ENCODE measurements at places on chromosomes 7 and 10.
A peak's percentile ranks its signal among the peaks of the same experiment; 100 is the strongest.

DNA sequence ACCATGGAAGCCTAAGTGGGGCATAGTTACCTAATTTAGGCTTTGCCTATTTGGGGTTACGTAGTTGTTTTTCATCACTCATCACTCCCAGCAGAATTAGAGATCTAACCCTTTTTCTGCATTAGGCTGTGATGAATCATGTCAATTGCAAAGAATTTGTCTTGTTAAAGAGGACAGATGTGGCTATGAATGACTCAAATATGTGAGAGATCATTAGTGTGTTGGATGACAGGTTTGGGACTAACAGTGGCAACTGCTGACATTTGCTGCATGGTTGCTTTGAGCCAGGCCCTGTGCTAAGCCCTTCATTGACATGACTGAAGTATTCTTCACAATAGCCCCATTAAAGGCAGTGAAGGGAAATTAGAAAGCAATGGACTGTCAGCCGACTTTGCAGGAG lies 83.4 kb upstream of the BMPER start:
- no peak for DNase-seq

DNA sequence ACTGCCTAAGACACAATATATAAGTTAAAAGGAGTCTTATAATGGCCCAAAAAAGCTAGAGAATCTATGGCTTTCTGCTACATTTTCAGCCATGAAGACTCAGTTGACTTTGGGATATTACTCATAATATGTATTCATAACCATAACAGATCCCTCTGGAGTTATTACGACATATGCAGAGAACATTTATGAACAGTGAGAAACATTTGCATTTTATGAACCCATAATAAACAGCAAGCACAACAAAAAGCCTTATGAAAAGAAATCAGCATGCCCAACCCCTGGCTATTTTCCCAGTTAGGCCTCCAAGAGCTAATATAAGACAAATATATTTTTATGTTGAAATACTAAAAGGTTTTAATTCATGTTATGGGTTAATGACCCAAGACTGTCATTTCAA lies 52.4 kb downstream of the ARMH3 start:
- no peak for DNase-seq

DNA sequence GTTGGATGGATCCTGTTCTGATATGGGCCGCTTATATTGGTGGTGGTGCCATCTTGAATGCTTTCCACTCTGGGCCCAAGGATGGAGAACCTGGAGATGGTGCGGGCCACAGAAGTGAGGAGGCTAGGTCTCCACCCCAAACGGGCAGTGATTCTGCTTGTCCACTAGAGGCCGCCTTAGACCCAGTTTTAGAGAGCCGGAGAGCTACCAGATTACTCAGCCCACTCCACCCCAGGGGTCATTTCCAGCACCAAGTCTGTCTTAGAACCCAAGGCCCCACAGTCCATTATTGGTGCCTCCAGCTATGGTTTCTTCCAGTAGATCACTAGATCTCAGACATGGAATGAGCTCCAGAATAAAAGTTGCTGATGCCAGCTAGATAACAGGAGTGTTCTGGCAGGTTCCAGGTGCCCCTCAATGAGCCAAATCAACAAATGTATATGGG lies 11.8 kb upstream of the CAMK2G start:
- DNase-seq, result peak; percentile 56

DNA sequence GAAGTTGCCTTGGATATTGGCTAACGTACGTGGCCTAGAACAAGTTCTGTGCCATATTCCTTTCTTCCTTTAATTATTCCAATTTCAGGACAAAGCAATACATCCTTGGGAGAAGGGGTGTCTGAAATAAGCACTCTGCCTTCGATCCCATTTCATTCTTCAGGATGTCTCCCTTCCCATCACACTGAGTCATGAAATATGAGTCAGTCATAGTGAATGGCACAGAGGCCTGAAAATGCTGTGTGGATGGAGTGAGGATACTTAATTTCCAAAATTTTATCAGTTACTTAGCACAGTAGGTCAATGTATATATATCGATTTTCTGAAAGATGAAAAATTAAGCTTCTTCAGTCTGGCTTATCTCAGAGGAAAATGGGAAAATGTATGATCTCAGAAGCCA lies 19.5 kb downstream of the EVX1 start:
- DNase-seq, result no peak

DNA sequence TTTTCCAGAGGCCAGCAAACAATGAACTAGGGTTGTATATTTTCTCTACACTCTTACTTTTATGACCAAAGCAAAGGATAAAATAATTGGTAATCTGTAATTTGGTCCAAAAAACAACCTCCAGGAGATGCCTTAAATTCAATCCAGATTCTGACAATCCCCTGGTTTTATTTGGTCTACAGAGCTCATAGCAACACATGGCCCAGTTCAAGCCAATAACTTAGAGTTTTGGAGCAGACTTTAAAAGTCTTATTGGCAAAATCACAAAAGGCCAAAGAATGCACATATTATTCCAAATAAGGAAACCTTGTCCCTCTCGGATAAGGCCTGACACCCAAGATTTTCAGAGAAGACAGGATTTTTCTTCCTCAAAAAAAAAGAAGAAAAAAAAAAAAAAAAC lies 51.9 kb downstream of the SORBS1 start:
- no peak for DNase-seq

- DNase-seq, result no peak
Measured at GRCh38 chr10:64010711-64011110, 489.5 kb downstream of the REEP3 start.

DNA sequence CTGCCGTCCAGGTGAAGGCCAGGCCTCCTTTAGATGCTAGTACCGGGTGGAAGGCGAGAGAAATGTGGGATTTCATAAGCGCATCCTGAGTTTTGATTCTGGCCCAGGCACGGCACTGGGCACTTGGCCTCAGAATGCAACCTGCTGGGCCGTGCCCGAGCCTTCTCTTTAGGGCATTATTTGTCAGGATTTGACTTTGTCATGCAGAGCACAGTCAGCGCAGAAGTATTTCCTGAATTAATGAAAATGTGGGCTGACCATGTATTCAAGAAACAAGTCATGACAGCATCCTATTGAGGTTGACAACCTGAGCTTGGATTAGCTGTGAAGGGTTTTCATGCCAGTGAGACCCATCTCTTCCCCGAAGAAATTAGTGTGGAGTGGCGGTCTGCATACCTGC lies 34.4 kb downstream of the RCC1L start:
- DNase-seq, result no peak

- DNase-seq, result no peak
Measured at GRCh38 chr10:5550621-5551530, 26.1 kb downstream of the CALML3 start.

- DNase-seq, result no peak
Measured at GRCh38 chr7:108653526-108653925, 83.9 kb downstream of the DNAJB9 start.

- no peak for DNase-seq
Measured at GRCh38 chr10:116007256-116007891, 265.6 kb downstream of the GFRA1 start.

- no peak for DNase-seq
Measured at GRCh38 chr10:121511943-121512342, 86.3 kb downstream of the FGFR2 start.

GRCh38 chr7:16268821-16269768 lies 152.2 kb downstream of the CRPPA start:
- no peak for DNase-seq

DNA sequence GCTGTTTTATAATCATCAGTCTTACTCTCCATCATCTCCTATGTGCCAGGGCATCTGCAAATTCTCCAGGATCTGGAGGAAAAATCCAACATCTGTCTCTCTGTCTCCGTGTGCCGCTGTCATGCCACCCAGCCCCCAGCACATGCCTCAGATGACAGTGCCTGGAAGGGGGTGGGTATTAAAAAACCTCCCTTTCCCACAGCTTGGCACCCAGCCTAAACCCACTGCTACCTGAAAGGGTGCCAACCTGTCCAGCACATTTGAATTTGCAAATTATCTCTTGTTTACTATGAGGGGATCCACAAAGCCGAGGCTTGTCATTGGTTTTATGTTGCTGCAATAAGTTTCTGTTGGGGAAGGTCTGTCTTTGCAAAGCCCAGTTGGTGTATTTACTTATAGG lies 73.1 kb downstream of the EMX2 start:
- DNase-seq, result no peak

DNA sequence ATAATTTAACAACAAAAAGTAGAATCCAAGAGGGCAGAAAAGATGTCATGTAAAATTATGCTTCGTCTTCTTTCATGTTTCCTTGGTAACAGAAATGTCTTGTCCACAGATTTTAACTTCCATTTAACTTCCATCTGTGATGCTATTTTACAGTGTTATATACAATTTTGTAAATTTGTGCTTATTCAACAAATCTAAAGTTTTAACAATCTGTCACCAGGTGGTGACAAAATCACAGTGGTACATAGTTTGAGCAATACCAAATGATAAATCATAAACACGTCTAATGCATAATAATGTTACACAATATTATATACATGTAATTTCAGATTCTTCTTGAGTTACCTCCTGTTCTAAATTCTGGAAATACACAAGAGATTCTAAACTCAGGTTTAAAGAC lies 784.4 kb upstream of the CELF2 start:
- DNase-seq, result no peak

DNA sequence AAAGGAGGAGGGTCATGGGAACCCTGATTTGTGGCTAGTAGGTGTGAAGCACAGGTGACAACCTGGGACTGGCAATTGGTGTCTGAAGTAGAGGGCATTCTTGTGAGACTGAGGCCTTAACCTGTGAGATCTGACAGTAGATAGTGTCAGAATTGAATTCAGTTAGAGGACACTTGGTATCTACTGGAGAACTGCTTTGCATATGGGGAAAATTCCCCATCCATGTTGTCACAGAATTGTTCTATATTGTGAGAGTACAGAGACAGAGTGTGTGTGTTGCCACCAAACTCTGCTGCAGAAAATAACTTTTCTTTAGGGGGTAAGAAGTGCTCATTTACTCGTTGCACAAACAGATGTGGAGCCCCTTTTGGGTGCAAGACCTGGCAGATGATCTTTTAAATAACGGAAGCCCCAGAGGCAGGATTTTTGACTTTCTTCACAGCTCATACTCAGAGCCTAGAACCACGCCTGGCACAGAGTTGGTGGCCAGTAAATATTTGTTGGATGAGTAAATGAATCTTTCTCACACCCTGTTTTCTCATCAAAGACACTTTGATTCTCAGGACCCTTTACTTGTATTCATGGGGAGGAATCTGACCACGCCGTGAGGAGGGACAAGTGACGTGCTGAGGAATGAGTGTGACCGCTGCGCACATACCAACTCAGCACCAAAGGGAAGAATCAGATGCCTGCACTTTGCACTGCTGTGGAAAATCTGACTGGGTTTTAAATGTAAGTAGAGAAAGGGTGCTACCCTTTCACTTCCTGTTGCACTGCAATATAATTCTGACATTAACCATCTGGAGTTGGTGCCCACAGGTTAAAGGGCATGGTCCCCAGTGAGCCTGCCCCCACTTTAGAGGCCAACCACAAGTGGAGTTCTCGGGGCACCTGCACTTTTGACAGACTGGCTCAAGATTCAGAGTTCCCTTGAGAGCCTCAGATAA lies 39.2 kb upstream of the SDHAF3 start:
- no peak for DNase-seq

DNA sequence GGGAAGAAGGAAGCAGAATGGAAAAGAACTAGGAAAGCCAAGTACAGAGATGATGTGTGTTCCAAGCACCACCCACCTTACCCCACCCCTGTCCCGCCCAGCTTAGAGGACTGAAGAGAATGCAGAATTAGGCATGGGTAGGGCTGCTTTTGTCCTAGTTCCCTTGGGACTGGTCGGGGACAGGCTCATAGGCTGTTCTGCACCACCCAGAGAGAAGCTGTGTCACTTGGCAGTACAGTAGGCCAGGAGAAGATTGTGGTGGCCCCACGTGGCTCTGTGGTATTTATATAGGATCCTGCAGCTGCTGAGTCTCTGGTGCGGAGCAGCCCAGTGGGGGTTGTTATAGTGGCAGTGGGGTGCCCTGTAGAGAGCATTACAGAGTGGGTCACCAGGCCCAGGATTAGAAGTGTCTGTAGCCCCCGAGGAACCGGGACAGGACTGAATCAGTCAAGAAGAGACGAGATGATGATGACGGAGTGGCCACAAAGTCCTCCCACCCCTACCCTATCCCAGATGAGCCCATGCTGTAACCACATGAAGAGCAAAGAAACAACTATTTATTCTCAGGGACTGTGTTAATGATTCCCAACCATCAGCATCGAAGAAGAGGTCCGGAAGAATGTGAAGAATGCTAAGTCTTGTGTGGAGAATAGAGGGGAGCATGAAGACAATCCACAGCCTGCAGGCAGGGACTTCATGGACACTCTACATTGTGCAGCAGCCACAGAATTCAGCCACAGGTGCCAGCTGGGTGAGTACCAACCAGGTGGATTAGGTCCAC lies 88.9 kb downstream of the C1GALT1 start:
- DNase-seq, result no peak

GRCh38 chr10:124957404-124957947 lies 15.6 kb downstream of the ZRANB1 start:
- DNase-seq, result no peak

- no peak for DNase-seq
Measured at GRCh38 chr7:152115021-152115718, 89.7 kb downstream of the GALNT11 start.

GRCh38 chr7:137873524-137873923 lies 26.8 kb upstream of the DGKI start:
- no peak for DNase-seq

DNA sequence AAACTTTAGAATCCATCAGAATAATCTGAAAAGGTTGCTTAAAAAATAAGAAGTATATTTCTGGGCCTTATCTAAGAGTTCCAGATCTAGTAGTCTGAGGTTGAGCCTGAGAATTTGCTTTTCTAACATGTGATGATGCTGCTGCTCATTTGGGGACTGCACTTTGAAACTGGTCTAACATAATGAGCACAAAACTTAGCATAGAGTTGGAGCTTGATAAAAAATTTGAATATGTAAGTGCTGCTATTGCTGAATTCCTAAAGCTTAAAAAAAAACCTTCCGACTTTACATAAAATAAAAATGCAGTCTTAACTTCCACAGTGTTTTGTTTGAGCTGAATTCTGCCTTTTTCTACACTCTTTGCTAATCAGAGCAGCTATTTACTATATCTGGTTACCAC lies 48.8 kb downstream of the GLCCI1 start:
- DNase-seq, result no peak

DNA sequence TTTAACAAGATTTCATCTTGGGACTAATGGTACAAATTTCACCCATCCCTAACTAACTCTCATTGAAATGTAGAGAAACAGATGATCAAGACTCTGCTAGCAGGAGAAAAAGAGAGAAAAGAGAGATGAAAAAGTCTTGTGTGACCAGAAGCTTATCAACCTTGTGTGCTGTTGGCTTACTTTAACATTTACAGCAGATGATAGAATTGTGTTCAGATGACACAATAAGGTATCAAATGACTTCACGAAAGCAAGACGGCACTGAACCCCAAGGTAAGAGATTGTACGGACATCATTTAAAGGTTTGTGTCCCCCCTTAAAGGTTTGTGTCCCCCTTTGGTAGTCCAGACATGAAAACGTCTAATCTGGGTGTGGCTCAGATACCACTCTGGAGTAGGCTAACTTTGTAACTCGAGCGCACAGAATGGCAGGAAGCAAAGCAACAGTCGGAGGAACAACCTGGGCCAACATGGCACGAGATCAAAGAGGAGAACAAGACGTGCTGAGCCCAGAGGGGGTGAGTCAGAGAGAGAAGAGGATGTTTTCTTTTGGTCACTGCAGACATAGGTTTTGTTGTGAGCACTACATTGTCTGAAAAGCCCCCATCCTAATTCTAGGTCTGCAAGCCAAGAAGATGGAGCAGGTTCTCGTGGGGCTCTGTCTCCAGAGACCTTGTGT lies 10.4 kb upstream of the LMBR1 start:
- DNase-seq, result no peak

- no peak for DNase-seq
Measured at GRCh38 chr7:4714767-4715409, 32.8 kb downstream of the FOXK1 start.
